RCC 7860 (cell line): ENCODE measurements at places on chromosomes 11 and 22.

GRCh38 chr22:43587574-43587973 is 175.8 kb downstream of the MPPED1 start:
- peak; percentile 10 for DNase-seq

- DNase-seq: no peak
These were observed 237.8 kb downstream of the NXPE2 start for GRCh38 chr11:114915871-114916805.

DNA sequence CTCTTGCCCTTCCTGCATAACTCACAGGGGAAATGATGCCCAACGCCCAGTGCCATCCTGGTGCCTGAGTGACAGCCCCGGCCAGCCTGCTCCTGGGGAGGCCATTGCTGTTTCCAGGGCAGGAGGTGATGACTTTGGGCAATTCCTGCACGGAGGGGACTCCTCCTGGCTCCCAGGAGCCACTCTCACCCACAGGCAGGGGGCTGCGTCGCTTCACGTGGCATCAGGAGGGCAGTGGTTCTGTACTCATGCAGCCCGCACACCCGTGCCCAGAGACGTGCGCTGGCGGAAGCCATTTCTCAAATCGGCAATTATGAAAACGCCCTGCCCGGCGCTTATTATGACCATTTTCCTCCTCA is 272.3 kb downstream of the CTTN start:
- no peak for DNase-seq

- DNase-seq: peak; percentile 93
These were observed 23.9 kb upstream of the MICAL2 start for GRCh38 chr11:12086271-12087074.

DNA sequence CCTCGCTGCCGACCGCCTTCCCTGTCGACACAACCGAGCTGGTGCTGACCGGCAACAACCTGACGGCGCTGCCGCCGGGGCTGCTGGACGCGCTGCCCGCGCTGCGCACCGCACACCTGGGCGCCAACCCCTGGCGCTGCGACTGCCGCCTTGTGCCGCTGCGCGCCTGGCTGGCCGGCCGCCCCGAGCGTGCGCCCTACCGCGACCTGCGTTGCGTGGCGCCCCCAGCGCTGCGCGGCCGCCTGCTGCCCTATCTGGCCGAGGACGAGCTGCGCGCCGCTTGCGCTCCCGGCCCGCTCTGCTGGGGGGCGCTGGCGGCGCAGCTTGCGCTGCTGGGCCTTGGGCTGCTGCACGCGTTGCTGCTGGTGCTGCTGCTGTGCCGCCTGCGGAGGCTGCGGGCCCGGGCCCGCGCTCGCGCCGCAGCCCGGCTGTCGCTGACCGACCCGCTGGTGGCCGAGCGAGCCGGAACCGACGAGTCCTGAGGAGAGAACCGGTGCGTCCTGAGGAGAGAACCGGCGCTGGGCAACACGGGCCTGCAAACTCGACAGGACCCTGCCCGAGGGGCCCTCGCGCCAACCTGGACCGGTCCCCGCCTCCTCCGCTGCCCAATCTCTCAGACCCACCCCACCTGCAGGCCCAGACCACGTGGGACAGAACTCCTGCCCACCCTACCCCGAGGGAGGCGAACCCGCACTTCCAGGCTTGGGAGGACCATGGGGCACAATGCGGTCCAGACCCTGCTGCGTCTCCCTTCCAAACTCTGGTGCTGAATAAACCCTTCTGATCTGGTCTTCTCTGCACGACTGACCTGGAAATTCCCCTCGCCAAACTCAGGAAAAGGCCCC is 866 bp downstream of the GP1BB start:
- DNase-seq: no peak

GRCh38 chr22:33891455-33891854 is 28.8 kb downstream of the LARGE1 start:
- DNase-seq: no peak

GRCh38 chr11:72780296-72781062 is 13.4 kb downstream of the STARD10 start:
- no peak for DNase-seq

- no peak for DNase-seq
These were observed 22.3 kb upstream of the MMP20 start for GRCh38 chr11:102647430-102647829.

DNA sequence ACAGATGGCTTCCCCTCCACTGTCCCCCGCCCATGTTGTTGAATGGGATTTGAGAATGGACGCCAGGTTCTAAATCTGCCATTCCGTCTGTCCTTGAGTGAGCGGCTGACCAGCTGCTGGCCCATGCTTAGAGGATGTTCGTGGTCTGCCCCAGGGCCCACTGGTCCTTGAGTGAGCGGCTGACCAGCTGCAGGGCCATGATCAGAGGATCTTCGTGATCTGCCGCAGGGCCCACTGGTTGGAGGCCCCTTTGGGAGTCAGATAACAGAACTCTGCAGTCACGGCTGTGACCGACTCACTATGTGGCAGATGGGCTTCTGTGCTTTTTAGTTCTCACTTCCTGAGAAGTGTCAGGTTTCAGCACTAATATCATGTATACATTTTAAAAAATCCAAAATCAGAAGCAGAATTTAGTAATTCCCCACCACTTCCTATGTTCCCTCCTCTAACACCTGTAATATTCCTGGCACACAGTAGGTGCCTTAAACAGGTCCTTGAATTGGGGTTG is 54.1 kb downstream of the MICAL3 start:
- no peak for DNase-seq
